Activated naive CD8-positive, alpha-beta T cell treated with anti-CD3 and anti-CD28 coated beads, Interleukin-2, amount 10 ng/mL, durations not matched to agents 7 days and 5 days (primary cell): ENCODE measurements at places on chromosomes 12 and 14. TPM values are rescaled to one million over a fixed set of nuclear protein-coding genes. Genes with fewer than 3 reads are reported as not detected.

KLRG1 gene
- 16.1 TPM for total RNA-seq

SIX1 gene
- total RNA-seq, result not detected

AKAP3 gene
- 3.8 TPM for total RNA-seq

TSHR gene
- 0.39 TPM for total RNA-seq

TMEM106C gene
- total RNA-seq, result 111 TPM

TMPRSS12 gene
- not detected for total RNA-seq

CLMN gene
- 3.7 TPM for total RNA-seq

P2RX2 gene
- not detected for total RNA-seq

LETMD1 gene
- total RNA-seq, result 82.3 TPM

TROAP gene
- total RNA-seq, result 80.4 TPM

CMA1 gene
- total RNA-seq, result 0.51 TPM

NRL gene
- 3.3 TPM for total RNA-seq

PTPN6 gene
- 349 TPM for total RNA-seq
